Hepatocyte (in vitro differentiated cells): ENCODE measurements at places on chromosomes 7 and 10. TPM values are rescaled to one million over a fixed set of nuclear protein-coding genes. Genes with fewer than 3 reads are reported as not detected.

DNA sequence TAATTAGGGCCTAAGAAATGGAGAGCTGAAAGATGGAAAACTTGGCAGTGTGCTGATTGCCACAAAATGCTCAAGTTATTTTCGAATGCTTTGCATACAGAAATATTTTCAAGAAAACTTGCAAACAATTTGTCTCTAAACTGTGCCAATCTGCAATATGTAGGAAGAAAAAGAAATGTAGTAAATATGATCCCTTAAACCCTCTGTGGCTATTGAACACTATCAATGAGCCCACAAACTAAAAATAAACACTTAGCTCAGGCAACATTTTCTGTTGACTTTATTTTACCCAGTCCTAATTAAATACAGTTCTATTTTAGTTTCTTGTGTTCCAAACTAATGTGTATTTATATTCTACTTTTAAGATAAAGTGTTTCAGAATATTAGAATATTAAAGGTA, 342.1 kb downstream of the SEMA3D start:
- DNase-seq, result no peak

GRCh38 chr7:111256391-111256790, 165.5 kb downstream of the LRRN3 start:
- DNase-seq, result no peak

DNA sequence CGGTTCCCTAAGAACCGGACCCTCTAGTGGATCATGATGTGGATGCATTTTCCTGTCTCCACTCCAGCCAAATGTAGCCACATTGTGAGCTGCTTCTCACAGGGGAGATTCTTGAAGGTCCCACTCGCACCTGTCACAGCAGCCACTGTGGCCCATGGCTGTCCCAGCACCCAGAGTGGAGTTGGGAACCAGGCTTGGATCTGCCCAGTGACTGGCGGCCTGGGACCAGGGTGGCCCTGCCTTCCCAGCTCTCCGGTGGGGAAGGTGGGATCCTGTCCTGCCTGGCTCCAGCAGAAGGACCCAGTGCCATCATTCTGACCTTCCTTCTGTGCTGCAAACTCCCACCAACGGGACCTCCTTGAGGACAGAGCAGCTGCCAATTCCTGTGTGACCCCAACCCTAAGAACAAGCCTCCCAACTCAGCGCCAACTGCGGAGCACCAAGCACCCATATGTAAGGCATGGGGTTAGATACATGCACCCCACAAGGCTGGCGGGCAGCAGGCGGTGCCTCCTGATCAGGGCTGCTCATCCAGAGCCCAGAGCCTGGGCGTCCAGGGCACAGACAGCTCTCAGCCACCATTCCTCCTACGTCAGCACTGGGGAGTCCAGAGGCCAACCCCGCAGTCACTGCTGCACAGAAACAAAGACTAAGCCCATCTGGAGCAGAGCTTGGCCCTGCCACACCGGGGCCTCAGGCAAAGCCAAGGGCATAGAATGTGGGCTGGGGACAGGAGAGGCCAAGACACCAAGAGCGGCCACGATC, 28.8 kb downstream of the EBF3 start:
- no peak for DNase-seq

GRCh38 chr10:29794776-29795611, 160.2 kb upstream of the SVIL start:
- no peak for DNase-seq

DNA sequence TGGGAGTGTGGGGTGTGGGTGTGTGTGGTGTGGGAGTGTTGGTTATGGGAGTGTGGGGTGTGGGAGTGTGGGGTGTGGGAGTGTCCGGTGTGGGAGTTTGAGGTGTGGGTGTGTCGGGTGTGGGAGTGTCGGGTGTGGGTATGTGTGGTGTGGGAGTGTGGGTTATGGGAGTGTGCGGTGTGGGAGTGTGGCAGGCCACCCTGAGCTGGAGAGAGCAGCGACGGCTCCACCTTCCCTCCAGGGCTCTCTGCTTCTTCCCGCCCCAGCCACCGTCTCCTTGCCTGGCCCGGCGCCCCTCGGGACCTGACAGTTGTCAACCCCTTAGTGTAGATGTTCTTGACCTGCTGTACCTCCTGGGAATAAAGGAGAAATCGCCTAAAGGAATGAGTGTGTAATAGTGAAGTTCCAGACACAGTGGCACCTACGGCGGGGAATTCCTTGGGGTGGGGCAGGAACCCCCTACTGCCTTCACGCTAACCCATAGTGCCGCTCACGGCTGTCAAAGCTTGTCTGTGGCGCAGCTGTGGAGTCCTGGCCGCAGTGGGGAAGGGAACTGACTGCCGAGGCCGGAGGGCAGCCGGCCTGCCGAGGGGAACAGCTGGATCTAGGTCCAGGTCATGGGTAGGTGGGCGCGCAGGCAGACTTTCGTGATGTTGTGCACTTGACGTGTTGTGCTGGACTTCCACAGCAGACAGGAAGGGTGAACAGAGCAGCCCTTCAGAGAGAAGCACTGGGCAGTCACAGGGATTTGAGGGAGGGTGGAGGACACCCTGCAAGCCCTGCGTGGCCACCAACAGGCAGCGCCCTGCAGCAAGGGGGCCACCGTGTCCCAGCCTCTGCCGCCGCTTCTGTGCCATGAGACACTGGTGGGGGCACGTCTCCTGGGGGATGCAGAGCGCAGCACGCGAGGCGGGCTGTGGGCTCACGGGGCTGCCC, 49.0 kb upstream of the EN2 start:
- no peak for DNase-seq

- no peak for DNase-seq
These were observed 35.2 kb upstream of the FZD1 start for GRCh38 chr7:91228927-91229558.

DNA sequence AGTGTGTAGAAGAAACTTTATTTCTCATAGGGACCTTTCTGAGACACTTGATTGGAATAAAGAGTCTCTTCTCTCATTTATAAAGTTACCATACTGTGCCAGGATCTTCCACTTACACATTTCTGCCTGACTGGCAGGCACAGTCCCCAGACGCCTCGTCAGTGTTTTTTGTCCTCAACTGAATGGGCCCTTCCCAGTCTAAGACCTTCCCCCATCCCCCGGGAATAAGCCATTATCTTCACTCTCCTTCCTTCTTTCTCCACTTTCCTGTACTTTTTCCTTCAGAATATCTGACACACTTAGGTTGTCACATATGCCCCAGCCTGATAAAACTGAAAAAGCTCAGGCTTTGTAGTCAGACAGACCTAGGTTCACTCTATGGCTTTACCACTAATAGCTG, 35.3 kb upstream of the KCNIP2 start:
- DNase-seq, result no peak

DNA sequence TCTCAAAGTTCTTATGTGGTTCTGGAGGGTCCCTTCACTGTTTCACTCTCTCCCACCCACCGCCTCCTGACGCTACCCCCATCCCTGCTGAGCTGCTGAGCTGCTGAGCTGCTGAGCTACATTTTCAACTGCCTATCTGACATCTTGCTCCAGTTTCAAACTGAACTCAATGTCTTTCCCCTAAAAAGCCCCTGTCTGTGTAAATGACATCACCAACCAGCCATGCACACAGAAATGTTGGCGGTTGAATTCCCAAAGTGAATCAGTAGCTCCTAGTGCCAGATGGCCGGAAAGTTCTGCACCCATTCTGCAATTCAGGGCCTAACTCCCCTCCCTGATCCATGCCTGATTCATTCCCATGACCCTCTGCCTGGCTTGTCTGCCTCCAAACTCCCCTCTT, 71.2 kb downstream of the WNT2 start:
- DNase-seq, result no peak

- DNase-seq, result no peak
These were observed 37.4 kb upstream of the NPFFR1 start for GRCh38 chr10:70321233-70321632.

DNA sequence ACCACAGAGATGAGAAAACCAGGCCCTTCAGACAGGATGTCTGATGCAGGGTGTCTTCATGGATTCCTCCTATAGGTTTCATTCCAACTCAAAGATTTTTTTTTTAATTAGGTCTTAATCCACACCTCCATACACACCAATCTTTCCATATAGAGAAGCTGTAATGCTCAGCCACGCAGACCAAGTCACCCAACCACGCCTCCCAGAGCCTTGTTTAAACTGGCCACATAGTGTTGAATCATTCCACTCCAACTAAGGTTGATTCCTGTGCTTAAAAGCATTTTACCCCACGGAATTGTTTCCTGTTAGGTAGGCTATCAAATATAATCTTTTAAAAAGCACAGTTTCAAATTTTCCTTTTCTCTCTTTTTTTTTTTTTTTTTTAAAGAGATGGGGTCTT, 153.6 kb downstream of the TYW1B start:
- no peak for DNase-seq

DNA sequence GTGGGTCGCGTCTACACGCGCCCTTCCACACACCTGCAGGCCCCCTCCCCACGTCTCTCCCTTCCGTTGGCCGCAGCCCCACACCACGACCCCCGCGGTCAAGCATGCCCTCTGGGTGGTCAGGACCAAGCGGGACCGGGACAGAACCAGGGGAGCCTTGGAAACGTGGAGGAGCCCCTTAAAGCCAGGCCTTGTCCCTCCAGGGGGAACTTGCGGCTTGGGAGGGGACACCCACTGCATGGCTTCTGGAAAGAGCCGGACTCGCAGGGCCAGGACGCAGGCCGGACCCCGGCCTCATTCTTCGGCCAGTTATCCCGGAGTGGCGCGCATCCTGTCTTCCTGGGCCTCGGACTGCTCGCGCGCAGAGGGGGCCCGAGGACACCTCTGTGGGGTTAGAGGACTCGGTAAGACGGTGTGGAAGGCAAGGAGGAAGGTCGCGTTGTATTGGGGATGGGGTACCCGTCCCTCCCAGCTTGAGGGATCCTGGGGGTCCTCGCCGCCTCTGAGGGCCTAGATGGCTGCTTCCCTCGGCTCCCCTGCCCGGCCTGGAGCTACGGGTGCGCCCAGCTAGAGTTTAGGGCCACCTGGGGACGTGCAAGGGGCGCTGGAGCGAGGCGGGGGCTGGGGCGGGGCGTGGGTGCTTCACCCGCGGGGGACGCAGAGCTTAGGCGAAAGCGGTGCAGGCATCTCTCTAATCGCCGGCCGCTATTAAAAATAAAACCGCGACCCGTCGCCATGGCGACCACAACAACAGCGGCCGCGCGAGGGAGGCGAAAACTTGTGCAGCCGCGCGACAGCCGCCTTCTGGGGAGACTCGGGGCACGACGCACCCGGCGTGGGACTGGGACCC, 1.8 kb upstream of the PDGFA start:
- peak; percentile 79 for DNase-seq

DNA sequence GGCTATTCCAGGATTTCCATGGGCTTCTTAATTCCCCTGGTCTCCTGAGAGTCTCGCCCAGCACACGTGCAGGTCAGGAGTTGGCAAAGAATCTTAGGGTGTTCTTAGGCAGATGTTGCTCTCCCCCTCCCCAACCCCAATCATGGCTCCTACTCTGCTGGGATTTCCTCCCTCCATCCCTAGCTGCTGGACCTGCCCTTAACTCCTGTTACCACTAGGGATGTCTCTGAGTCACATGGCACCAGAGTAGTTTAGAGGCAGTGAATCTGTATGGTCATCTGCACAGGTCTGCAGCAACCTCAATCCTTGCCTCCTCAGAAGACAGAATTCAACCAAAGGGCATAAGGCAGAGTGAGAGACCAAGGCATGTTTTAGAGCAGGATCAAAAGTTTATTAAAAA, 51.8 kb upstream of the CHST3 start:
- no peak for DNase-seq

DNA sequence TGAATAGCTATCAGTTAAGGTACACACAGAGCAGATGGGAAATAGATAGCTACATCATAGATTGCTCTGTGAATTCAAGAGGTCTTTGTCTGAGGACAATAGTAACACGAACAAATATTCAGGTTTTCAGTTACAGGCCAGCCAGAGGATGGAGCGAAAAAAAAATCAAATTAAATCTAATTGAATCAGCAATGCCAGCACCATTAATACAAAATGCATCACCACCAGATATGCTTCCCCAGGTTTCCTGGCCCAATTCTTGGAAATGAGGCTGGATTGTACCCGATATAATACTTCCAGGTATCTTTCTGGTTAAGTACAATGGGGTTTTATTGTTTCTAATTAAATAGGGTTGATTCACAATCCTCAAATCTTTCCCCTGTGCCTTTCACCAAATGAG, 975.8 kb upstream of the AUTS2 start:
- no peak for DNase-seq

DNA sequence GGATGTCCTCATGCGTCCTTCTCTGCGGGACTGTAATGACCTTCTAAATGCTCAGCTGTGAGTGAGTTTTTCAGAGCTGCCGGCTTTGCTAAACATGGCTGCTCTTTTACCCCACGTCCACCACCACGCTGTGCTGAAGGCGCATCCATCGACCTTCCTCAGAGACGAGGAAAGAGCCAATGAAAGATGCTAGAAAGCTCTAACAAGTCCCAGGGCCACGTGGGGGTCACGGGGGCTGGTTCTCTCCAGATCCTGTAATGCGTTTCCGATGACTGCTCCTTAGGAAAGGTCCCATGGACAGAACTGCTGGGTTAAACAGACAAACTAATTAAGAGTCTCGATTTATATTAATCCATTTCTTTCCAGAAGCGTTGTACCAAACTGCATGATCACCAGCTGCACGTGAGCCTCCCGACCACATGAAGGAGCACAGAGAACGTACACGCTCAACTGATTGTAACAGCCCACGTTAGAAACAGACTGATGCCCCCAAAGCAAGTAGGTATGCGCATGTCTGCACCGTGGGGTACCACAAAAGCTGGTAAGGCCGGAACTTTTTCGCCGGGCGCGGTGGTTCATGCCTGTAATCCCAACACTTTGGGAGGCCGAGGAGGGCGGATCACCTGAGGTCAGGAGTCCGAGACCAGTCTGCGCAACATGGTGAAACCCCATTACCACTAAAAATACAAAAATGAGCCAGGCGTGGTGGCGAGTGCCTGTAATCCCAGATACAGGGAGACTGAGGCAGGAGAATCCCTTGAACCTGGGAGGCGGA, 109.6 kb downstream of the TCERG1L start:
- no peak for DNase-seq

DNA sequence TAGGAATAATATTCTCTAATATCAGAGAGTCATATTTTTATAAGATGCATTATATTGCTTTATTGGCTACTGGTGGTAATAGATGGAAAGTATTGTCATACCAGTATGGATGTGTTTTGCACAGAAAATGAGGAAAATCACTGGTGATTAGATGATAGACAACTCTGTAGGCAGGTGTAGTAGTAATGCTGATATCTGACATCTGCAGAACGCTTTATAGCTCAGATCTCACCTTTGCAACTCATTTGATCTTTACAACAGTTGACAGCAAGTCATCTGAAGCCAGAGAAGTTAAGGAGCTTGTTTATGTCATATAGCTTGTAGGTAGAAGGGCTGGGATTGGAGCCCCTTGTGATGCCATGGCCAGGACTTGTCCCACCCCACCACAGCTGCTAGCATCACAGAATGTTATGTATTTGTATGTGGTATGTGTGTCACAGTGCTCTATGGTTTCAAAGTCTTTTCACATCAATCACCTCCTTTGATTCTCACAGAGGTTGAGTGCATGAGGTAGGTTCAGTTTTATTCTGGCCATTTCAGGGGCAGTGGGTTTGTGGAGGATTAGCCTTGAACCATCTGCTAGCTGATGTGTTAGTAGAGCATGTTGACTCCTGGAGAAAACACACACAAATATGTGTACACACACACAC, 140.0 kb downstream of the SORCS3 start:
- no peak for DNase-seq

- no peak for DNase-seq
These were observed 1.3 kb downstream of the ZNF503 start for GRCh38 chr10:75400163-75400770.

EIF5AL1 gene
- 0.27 and 0.44 TPM in 2 replicates for total RNA-seq

ACBD7 gene
- 1.8 and 1.9 TPM in 2 replicates for total RNA-seq

DCLRE1C gene
- total RNA-seq, result 7.8 and 11.8 TPM in 2 replicates

ARHGAP22 gene
- 0.52 and 1.8 TPM in 2 replicates for total RNA-seq

HNRNPA2B1 gene
- 193 and 215 TPM in 2 replicates for total RNA-seq

NMT2 gene
- 21.3 and 23.4 TPM in 2 replicates for total RNA-seq

GSTO1 gene
- 216 and 220 TPM in 2 replicates for total RNA-seq
